ENCODE measurements at places on chromosomes 1 and 21. TPM values are rescaled to one million over a fixed set of nuclear protein-coding genes. Genes with fewer than 3 reads are reported as not detected.

DNA sequence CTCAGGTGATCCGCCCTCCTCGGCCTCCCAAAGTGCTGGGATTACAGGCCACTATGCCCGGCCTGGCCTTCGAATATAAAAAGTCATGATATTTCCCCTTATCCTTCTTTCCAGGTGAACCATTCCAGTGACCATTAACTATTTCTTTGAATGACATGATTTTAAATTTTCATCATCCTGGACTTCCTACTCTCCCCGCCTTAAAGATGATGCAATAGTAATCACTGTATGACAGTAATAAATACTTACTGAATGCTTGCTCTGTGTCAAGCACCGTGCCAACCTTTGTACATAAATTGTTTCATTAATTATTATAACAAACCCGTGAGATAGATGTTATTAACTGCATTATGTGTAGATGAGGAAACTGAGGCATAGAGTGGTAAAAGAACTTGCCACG is 19.9 kb upstream of the ATP1A1 start:
- no peak for DNase-seq

DNA sequence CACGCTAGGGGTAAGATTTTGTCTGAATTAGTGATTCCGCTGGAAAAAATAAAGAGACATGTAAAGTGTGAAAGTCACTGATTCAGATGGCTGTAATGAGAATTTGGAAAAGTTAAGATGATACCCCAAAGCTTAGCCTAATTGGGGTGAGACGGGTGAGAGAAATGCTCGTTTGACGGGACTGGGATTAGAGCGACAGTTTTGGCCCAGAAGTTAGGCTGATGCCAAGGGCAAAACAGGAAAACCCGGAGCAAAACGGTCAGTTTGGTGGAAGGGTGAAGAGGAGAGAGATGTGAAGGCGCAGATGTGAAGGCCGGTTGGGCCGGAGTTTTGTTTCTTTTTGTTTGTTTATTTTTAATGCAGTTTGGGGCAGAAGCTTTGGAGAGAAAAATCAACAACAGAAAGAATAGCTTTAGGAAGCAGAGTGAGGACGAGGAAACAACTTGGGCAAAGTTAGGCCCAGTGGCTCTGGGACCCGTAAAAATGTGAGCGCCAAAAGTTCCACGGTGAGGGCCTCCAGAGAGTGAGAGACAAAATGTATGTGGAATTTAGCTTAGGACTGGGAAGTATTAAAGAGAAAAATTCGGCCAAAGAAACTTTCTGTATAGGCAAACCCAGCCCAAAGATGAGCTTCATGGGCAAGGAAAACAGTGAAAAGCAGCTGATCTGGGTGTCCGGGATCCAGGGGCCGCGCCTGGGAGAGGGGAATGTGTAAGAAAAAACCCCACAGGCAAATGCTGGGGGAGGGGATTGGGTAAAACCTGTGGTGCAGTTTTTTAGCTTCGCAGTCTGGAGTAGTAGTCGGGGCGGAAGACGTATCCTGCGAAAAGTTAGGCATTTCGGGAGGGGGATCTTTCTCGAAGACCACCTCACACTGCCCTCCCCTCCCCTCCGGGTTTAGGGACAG is 1.2 kb downstream of the DMRTA2 start:
- DNase-seq = no peak

DNA sequence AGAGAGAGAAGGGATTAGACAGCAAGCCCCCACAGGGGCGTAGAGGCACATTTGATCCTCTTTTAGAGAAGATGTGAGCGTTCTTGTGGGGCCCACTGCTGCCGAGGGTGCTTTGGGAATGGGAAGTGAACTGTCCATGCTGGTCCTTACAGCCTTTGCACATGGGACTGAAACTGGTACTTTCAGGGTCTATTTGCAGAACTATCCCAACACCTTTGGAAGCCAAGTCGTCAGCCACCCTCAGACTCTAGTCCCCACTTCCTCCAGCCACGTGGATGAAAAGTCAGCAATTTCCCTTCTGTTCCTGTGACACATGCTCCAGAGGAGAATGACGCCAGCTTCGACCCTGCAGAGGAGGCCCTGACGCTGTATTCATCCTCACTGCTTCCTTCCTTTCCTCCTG is 2.6 kb upstream of the RAB7B start:
- DNase-seq = no peak

DNA sequence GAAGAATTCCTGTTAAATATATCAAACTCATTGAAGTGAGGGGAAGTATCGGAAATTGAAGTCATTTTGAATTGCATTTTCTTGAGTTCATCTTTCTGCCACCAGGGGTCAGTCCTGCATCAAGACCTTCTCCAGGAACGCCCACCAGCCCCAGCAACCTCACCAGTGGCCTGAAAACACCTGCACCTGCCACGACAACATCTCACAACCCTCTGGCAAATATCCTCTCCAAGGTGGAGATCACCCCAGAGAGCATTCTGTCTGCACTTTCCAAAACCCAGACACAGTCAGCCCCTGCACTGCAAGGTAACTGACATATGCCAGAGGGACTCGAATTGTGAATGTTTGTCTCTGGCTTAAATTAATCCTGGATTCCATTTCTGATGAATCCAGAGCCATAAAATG is 22.8 kb upstream of the TARS2 start:
- DNase-seq = peak; percentile 55

GRCh38 chr1:112637254-112638109 is 17.9 kb downstream of the CAPZA1 start:
- no peak for DNase-seq

- DNase-seq = no peak
Measured at GRCh38 chr1:69921486-69921885, 283.9 kb downstream of the LRRC40 start.

GRCh38 chr1:190847166-190847565 is 369.5 kb upstream of the BRINP3 start:
- no peak for DNase-seq

DNA sequence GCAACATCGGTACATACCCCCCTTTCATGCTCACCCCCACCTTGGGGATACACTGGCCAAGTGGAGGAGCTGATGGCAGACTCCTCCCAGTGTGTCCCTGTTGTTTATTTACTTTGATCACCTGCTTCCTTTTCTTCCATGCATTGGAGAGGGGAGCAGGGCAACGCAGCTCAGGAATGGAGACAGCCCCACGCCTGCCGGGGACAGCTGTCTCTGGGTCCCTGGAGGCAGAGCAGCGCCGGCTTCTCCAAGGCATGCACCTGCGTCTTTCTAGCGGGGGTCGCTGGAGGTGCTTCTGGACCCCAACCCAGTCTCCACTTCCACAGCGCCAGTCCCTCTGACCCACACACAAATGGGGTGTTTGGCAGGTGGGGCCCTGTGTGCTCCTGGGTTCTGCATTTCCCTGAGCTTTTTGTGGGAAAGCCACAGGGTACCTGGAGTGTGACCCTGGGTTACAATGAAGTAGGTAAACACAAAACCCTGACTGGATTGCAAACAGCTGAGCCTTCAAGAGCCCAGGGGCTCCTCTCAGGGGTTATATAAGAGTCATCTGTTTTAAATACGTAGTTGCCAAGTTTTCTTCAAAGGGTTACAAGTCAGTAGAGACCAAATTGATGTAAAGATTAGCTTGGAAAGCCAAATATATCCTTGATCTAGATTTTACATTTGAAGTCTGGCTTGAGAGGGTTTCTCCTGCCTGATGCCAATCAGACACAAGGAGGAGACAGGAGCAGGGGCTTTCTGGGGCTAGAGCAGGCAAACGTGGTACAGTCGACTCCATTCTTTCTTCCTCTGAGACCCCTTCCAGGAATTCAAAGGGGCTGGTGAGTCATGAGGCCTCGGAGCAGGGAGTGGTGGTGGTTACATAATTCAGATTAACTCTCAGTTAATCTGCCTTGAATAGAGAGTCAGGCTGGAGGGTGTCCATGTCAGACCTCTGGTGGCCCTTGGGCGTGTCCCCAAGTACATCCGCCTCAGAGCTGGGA is 4.5 kb downstream of the AJAP1 start:
- DNase-seq = no peak

DNA sequence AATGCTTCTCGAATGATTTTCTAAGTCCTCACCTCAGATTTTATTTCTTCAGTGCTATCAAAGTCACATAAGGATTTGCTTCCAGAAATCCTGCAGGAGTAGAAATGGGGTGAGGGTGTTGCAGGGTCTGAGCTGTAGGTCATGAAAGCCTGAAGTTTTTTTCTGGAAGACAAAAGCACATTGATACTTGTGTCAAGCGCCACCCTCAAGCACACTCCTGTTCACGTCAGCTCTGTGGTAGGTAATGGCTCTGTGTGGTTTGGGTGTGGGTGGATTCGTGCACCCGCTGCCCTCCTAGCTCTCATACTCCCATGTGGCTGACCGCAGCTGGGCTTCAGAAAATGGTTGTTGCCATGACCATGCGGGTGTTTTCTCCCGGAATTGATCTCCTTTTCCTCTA is 39.9 kb downstream of the AKNAD1 start:
- DNase-seq = peak; percentile 37

GRCh38 chr1:206678490-206678889 is 6.2 kb upstream of the MAPKAPK2 start:
- DNase-seq = no peak

NECAP2 gene
- total RNA-seq = 34.4 TPM

GRCh38 chr1:86537928-86538695 is 8.8 kb upstream of the CLCA4 start:
- peak; percentile 40 for DNase-seq

DNA sequence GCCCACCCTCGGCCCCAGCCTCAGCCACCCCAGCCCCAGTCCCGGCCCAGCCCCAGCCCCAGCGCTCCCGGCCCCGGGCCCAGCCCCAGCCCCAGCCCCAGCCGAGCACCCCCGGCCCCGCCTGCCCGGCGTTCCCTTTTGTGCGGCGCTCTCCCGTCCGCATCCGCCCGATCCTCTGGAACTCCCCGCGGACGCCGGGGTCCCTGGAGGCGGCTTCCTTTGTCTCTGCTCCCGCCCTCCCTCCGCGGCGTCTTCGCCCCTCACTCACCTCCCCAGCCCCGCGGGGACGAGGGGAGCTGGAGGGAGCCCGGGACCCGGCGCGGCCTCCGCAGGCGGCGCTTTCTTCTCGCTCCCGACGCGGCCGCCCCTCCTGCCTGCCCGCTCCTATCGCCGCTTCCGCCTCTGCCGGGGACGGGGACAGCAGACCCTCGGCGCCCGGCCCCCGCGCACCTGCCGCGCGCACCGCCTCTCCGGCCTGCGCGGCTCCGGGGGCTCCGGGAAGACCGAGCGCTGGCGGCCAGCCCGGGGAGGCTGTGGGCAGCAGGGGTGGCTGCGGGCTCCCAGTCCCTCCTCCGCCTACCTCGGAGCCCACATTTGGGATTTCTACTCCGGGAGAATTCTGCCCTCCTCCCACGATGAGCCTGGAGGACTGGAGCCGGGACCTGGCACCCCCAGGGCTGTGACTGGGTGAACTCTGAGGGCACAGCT is 14.0 kb downstream of the AGRN start:
- DNase-seq = no peak

GRCh38 chr1:27574871-27575831 is 28.8 kb downstream of the AHDC1 start:
- peak; percentile 77 for DNase-seq

GRCh38 chr1:84573967-84574842 is at the start of gene CTBS:
Gene CTBS (minus strand): TSS chr1:84574440. CDS start chr1:84574415, 25 bp downstream.
- peak; percentile 92 for DNase-seq

C4BPA gene
- 1.9 TPM for total RNA-seq

- no peak for DNase-seq
Measured at GRCh38 chr1:162367772-162368171, 8.9 kb downstream of the SPATA46 start.

GRCh38 chr1:205505791-205506190 is 1.3 kb downstream of the CDK18 start:
- DNase-seq = peak; percentile 60

GRCh38 chr1:107964336-107965109 is 457 bp downstream of the VAV3 start:
- DNase-seq = peak; percentile 55

DNA sequence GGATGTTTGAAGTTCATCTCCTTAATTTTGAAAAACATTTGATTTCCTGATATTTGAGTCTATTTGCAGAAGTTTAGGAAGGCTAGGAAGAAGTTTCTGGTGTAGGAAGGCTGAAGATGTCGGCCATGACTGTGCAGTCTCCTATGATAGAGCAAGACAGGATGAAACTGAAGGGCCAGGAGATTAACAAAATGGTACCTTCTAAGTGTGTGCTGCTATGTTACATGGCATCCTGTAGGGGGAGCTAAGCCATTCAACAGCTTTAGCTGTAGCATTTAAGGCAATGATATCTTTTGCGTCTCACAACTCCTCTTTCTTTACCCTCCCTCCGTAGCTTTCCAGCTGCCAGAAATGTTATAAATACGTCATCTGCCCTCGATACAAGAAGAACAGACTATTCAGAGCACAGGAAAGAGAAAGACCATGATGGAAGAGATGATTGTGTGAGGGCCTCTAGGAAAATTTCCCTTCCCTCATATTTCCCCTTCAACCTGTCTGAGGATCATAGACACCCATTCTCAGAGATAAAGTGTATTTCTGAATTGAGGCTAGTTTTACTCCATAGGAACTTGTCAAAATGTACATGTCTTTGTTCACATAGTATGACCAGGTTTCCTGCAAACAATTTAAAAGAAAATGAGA is 61.1 kb downstream of the XCL1 start:
- no peak for DNase-seq

GRCh38 chr1:47104816-47105215 is 32.4 kb upstream of the CYP4A22 start:
- DNase-seq = no peak

DNA sequence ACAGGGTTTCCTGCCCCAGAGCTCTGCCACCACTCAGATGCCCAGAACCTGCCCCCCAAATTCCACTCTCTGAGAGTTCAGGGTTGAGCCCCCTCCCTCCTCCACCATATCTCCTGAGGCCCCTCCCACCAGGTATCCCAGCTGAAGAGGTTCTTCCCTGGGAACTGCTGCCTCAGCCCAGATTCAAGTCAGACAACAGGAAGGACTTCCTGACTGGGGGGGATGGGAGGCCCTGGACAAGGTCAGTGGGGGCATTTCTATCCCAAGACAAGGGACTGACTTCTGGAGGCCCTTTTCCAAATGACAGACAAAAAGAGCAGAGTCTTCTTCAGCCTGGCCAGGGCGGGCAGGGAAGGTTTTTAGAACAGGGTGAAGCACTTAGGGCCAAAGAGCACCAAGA is 24.1 kb upstream of the TENT5B start:
- no peak for DNase-seq

ADCY10 gene
- 0.28 TPM for total RNA-seq

NEXN gene
- 2.1 TPM for total RNA-seq

KLF17 gene
- not detected for total RNA-seq

- no peak for DNase-seq
Measured at GRCh38 chr21:25626757-25627156, 12.3 kb upstream of the JAM2 start.

DNA sequence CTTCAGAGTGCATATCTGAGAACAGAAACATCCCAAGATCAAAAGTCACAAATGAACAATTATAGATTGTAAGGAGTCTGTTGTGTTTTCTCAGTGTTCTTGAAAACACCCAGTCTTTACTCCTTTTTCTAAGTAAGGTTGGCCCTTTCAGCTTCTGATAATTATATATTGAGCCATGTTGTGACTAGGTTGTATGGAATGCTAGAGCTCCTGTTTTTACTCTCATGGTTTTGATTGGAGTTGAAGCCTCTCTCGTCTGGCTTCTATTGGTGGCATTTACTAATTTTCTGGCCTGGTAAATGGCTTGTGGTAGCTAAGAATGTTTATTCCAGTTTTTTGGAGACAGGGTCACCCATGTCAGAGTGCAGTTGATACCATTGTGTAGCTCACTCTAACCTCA is 84.7 kb downstream of the NDUFS5 start:
- DNase-seq = no peak
